ENCODE measurements at places on chromosomes 12 and 14. TPM values are rescaled to one million over a fixed set of nuclear protein-coding genes. Genes with fewer than 3 reads are reported as not detected.

BTG1 gene
- 61.2 TPM for total RNA-seq

MIP gene
- total RNA-seq = not detected

DNA sequence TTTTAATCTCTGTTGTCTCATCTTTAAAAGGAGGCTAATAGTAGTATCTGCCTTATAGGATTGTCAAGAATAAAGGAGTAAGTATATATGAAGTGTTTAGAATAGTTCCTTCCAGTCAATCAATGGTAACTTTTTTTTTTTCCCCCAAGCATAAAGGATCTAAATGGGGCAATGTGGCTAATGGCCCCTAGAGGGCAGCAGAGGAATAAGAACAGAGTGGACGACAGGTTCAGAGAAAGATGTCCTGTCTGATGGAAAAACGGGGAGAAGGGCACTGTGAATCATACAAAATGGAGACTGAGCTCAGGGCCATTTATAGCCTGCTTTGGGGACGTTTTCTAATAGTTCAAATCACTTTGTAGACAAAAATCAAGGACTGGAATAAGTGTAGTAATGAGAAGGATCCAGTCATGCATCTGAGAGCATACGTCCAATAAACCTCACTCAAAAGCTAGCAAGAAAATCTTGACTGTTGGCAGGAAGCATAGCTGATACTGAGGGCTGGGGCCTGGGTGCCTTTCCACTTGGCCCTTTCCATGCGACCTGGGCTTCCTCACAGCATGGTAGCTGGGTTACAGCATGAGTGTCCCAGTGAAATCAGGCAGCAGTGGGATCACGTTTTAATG, 51.3 kb downstream of the IFNG-AS1 start:
- H3K27me3 ChIP-seq = no peaks in the 10 kb centered on the region
- no peak overlapping the region for H3K4me3 ChIP-seq
- peak; percentile 82 for DNase-seq
- H3K36me3 ChIP-seq = no peaks in the 10 kb centered on the region
- no peak overlapping the region for H3K27ac ChIP-seq
- peaks cover 4% of the 10 kb centered on the region for H3K4me1 ChIP-seq

DNA sequence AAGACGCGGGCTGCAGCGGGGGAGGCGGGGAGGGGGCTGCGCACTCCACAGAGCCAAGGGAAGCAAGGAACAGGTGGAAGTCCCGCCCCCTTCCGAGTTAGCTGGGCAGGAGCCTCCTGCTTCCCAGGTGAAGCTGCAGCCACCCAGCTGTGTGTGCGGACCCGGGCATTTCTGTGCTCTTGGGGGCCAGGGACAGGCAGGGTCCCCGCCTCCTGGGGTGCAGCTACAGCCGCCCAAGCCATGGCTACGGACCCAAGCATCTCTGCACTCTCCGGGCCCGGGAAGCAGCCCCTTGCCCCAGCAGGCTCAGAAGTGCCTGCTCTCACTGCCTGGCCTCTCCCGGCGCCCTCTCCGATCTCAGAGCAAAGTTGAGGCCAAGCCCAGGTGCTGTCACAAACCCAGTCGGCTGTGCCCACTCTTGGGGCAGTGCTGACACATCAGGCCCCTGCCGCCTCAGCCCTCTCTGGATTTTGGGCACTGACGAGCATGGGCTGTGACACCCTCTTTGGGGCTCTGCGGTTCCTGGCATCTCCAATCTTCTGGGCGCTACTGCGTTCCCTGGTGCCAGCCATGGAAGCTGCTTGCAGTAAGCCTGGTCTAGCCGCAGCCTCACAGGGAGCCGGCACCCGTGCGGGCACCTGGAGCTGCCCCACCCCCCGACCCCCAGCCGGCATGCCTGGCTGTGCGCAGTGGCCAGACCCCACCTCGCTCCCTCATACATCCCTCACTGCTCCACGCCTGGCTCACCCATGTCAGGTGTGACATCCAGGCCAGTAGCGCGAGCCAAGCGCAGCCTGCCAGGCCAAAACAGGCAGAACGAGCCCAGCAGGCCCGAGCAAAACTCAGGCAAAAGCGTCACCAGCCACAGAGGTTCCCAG, 8.5 kb upstream of the MGAT4C start:
- H3K27ac ChIP-seq = no peak overlapping the region
- no peaks in the 10 kb centered on the region for H3K4me1 ChIP-seq
- H3K4me3 ChIP-seq = peak overlapping the region; percentile 33
- H3K36me3 ChIP-seq = no peaks in the 10 kb centered on the region
- peak; percentile 34 for DNase-seq
- H3K27me3 ChIP-seq = no peaks in the 10 kb centered on the region

DNA sequence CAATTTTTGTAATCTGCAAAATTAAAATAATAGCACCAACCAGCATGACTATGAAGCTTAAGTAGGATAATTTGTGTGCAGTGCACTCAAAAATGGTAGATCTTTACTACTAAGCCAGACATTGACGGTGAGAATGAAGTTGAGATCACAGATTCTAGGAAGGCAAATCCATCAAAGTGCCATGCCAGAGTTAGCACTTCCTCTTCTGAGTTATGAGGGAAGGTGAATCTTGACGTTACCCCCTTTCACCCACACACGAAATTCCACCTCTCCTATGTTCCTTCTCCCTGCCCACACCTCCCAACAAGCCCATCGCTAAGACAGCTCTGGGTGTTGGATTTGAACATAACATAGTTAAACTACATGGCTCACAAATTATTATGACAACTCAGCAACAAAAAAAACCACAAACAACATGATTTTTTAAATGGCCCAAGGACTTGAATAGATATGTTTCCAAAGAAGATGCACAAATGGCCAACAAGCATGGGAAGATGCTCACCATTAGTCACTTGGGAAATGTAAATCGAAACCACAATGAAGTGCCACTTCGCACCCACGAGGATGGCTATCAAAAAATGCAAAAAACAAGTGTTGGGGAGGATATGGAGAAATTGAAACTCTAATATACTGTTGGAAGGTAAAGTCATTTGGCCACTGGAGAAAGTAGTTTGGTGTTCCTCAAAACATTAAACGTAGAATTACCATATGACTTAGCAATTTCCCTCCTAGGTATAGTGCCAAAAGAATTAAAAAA, 119.3 kb upstream of the RAP1B start:
- H3K4me3 ChIP-seq = no peak overlapping the region
- H3K27me3 ChIP-seq = no peaks in the 10 kb centered on the region
- peaks cover 3% of the 10 kb centered on the region for H3K4me1 ChIP-seq
- H3K36me3 ChIP-seq = no peaks in the 10 kb centered on the region
- no peak overlapping the region for H3K27ac ChIP-seq

DNA sequence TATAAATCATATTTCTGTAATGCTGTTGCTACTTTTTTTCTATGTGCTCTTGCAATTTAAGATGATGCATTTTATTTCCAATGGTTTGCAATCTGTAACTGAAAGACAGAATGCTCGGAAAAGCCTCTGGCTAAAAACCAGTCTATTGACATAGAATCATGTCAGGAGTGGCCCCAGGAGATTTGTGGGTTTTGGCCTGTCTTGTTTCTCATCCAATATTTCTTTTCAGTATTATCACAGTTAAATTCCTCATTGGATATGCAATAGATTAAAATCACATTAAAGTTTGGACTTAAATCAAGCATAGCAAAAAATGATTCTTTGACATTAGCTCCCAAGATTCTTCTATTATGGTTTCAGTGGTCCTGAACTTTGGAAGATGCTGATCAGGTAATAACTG, 19.1 kb upstream of the SLC38A2 start:
- no peak for DNase-seq
- no peak overlapping the region for H3K27ac ChIP-seq
- no peaks in the 10 kb centered on the region for H3K36me3 ChIP-seq
- no peak overlapping the region for H3K4me3 ChIP-seq
- no peaks in the 10 kb centered on the region for H3K27me3 ChIP-seq
- H3K4me1 ChIP-seq = peaks cover 25% of the 10 kb centered on the region

DNA sequence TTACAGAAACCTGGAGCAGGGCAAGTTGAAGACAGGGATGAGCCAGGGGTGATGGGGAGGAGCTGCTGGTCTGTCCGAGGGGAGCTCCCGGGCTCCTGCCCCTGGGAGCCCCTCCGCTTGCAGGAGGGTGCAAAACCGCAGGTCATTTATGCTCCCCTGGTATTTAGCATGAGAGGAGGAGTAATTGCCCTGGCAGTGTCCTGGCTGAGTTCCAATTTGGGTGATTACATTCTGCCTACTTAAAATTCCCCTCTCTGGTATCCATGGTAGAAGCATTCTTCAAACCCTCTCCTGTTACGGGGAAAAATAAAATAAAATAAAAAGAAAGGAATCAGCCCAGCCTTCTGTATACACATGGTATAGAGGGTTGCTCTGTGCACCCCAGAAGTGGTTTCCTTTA, 61.7 kb upstream of the VRK1 start:
- no peak overlapping the region for H3K27ac ChIP-seq
- peak; percentile 64 for DNase-seq

FLRT2 gene
- total RNA-seq = 5.8 TPM

All from cardiac muscle cell (in vitro differentiated cells and primary cell).